Stimulated activated CD8-positive, alpha-beta memory T cell treated with anti-CD3 and anti-CD28 coated beads, Interleukin-4, amount 100 ng/mL, for 4 hours (primary cell): ENCODE measurements at places on chromosomes 1 and 21.

- DNase-seq: no peak
Observed at GRCh38 chr1:53639251-53639763, 99.7 kb downstream of the GLIS1 start.

DNA sequence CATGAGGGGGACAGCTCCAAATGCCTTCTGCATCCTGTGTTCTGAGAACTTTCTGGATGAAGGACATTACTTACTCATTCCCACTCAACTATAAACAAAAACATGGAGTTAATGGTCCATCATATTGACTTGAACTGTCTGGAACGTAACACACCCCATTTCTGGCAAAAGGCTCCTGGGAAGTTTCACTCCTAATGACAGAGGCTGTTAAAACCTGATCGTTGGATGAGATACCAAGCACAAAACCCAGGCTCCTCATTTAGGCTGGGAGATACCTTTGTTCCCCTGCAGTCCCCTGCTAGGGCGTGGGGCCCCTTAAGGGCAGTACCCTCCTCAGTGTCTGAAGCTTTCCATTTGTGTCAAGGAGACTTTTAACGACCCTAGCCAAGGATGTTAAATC, 78.9 kb downstream of the RHOU start:
- no peak for DNase-seq

GRCh38 chr1:64878931-64879611, 87.3 kb downstream of the JAK1 start:
- DNase-seq: no peak

DNA sequence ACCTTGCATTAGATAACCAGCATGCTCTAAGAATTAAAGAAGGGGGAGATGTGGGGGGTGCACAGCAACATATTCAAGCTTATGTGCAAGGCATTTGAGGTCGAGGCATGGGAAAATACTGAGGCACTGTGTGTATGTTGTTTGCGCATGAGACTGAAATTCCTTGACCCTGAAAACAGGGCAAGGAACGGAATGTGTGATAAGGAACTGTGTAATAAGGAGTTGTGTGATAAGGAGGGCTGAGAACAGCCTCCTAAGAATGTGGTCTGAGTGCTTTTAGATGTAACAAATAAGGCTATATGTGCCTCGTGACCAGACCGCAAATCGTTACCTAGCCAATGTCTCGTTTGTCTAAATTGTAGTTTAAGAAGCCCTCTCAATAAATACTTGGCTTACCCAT, 26.5 kb upstream of the ITLN1 start:
- no peak for DNase-seq

GRCh38 chr1:204456826-204457442, 37.7 kb downstream of the PIK3C2B start:
- no peak for DNase-seq

DNA sequence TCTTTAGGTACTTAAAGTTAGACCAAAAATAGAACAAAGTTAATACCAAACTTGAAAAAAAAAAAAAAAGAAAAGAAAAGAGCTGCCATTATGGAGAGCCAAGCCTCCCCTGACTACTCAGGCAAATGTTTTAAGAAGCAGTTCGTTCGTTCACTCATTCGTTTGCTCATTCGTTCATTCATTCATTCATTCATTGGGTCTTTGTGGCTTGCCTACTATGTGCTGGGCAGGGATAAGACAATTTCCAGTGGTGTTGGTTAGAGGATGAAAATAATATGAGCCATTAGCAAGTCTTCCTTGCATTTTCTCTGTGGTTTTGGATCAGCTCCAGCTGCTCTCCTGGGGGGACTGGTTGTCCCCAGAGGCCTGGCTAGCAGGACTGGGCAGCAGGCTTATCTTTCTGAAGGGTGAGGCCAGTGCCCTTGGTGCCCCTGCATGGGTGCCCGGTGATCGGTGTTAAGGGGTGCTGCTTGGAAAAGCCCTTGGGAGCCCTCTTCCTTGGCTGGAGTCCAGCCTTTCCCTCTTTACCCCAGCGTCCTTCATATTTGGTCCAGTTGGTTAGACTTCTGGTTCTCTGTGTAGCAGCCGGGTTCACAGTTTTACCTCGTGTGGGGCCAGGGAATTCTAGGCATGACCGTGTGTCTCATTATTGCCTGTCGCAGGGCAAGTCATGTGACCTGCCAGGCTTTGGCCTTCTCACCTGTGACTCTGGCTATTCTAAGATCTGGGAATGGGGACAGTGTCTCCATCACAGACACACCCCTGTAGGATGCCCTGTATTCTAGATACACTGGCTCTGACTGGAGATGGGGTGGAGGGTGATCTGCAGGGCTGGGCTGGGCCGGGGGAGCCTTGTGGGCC, 32.8 kb downstream of the LHX4 start:
- DNase-seq: no peak

- no peak for DNase-seq
Observed at GRCh38 chr1:147843486-147843885, 59.1 kb upstream of the GJA8 start.

DNA sequence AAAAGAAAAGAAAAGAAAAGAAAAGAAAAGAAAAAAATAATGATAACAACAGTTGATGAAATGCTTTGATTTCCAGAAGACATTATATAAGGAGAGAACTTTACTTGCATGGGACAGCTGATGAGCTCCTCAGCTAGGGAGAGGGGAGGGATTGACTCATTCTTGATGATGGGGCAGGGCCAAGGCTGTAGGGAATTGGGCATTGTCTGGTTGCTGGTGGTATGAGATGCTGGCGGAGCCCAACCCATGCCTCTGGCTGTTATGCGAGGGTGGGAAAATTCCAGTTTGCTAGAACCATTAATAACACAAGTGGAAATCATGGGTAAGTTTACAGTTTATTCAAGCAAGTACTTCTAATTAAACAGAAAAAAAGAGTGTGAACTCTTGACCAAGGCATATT, 36.0 kb upstream of the KIF26B start:
- no peak for DNase-seq

DNA sequence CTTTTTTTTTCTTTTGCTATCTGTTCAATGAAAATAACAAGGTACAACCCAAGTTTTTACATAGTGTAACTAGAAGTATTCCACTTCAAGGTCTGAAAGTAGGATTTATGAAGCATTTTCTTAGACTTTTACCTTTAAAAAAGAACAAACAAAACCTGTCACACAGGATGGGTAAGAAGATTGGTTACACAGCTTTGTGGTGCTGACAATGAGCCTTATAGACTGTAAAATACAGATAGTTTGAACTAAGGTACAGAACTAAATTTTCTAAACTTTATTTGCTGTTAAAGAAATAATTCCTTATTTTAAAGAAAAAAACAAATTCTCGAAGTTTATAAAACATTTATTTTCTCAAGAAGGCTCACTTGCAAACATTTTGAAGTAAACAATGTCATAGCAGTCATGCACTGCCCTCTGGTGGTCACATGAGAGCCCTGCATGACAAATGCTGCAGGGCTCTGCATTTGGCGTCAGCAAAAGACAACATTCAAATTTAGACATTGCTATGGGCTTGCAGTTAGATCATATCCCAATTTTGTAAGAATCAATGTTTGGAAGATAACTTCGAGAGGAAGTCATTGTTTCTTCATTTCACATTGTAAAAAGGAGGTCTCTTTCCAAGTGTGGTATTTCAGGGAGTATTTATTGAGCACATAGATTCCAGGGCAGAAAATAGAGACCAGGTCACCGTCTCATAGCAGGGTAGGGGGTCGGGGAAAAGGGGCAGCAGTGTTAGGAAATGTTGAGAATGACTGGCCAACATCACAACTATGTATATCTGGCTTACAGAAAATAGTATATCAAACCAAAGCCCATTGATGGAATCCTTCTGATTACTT, 115.3 kb upstream of the FMN2 start:
- DNase-seq: peak; percentile 6

- DNase-seq: no peak
Observed at GRCh38 chr1:245500546-245500945, 345.8 kb downstream of the KIF26B start.

DNA sequence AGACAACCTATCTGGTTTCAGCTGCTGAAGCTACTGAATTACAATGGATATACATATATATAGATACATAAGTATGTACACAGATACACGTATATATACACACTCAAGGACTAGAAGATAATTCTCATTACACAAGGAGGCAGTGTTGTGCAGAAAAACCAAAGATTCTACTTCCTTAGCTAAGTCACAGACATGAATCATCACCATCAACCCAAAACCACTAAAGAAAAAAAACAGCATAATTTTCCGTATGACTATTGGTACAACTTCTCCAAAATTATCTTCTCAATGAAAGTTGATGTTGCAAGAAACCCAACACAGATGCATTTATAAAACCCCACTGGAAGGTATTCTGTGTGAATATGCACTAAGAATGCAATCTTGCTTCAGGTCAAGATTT, 36.8 kb upstream of the RPF1 start:
- no peak for DNase-seq

DNA sequence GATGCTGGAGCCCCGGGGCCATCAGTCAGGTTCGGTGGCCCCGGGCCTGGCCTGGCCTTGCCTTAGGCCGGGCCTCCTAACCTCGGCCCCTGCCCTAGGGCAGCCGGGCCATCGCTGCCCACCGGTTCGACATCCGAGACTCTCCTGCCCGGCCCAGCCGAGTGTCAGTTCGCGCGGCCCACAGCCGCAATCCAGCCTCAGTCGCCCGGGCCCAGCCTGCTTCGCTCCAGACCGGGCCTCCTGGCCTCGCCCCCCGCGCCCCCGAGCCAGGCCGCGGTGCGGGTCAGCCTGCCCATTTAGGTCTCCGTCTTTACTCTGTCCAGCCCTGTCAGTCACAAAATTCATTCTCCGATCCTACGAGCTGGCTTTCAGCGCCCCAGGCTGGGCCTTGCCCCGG, 777 bp downstream of the LRRC41 start:
- no peak for DNase-seq

GRCh38 chr1:34113362-34113761, 51.7 kb downstream of the CSMD2 start:
- DNase-seq: no peak

GRCh38 chr1:167767761-167768160, 46.0 kb downstream of the MPZL1 start:
- no peak for DNase-seq

DNA sequence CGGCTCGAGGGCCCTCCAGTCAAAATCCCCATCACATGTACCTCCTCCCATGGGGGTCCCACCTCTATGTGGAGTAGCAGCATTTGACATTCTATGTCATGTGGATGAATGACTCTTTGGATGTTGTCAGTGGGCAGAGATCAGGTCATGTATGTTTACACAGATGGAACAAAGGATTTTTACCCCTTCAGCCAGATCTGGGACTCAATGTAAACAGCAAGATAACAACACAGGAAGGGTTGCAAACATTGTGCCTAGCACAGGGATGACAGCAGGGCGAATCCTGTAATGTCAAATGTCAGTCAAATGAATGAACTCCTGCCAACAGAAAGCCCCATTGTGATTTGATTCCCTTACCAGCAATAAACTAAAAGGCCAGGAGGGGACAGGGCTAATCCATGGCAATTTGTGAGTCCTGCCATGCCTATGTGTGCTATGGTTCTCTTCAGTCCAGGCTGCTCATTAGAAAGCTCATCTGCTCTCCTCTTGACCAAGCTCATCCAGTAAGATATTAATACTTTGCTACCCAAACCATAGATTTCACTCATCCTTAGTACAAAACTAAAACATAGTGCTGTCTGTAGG, 60.3 kb downstream of the PGBD5 start:
- DNase-seq: no peak

DNA sequence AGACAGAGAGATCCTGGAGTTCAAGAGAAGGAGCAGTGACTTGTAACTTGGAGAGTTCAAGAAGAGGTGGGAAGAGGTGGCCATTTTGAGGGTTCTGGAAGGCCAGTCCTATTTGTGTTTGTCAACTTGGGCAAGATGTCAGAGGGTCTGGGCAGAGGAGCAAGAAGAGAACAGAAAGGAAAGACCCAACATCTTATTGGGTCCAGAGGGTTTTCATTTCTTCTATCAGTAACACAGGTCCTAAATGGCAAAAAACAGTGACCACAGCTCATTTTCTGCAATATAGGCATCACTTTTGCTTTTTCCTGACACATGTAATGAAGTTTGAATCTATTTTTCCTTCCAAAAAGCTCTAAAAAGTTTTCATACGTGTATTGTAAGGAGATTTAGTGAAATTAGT, 38.3 kb upstream of the MAP10 start:
- no peak for DNase-seq

DNA sequence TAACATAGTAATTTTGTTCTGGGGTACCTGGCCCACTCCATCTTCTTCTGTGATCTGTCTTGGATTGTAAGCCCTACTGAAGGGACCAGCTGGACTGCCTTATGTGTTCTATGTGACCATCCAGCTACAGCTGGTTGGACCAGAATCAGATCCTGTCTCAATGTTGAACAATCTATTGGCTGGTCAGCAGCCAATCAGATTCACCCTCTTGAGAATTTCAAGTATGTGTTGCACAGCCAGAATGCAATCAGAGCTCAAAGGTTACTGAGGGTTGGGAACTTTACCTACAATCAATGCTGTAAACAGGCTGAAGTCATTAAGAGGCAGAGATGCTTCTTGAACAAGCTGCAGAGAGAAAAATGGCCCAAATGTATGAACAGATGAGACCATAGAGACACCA, 61.9 kb downstream of the KCNC4 start:
- no peak for DNase-seq

GRCh38 chr1:203177036-203177405, 1.4 kb upstream of the MYBPH start:
- no peak for DNase-seq

GRCh38 chr21:39074508-39074907, 108.7 kb downstream of the PSMG1 start:
- no peak for DNase-seq

- no peak for DNase-seq
Observed at GRCh38 chr1:160800645-160801408, 4.9 kb downstream of the LY9 start.

- no peak for DNase-seq
Observed at GRCh38 chr1:40477678-40478053, 576 bp downstream of the ZFP69 start.

DNA sequence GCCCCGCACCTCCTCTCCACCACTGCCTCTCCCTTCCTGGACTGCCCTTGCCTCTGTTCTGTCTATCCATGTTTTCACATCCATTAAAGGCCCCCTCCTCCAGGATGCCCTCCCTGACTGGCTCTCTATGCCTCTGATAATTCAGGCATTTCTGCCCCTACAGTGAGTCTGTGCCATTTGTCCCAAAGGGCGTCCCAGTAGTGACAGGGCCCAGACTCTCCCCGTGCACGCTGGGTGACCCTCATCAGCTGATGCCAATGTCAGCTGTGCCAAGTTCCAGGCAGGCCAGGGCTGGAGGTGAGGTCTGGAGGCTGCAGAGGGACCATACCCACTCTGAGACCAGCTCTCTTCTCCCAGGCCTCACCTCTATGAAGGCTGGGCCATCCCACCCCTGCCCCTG, 3.2 kb upstream of the PLEKHG5 start:
- DNase-seq: no peak

DNA sequence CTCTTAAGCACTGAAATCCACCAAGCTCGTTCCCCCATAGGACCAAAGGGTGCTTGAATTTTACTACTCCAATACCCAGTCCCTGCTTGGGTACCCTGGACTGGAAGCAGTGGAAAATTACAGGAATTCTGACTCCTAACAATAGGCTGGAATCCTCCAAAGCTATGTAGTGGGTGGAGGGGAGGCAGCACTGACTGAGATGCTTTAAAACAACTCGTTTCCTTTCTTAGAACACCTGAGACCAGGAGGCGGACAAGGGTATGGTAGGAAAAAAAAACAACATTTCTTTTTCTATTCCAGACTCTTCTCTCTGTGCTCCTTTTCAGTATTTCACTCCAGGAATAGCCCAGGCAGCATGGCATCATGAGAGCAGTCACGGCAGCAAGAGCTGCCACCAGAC, 2.3 kb downstream of the PEF1 start:
- no peak for DNase-seq

- no peak for DNase-seq
Observed at GRCh38 chr1:57711326-57711725, 287.5 kb upstream of the DAB1 start.

- no peak for DNase-seq
Observed at GRCh38 chr1:48470481-48470855, 1.5 kb downstream of the SPATA6 start.
